ENCODE measurements at places on chromosomes 11 and 22.
A peak's percentile ranks its signal among the peaks of the same experiment; 100 is the strongest.

- DNase-seq = no peak
Observed at GRCh38 chr22:39518996-39519680, 1.2 kb upstream of the ATF4 start.

DNA sequence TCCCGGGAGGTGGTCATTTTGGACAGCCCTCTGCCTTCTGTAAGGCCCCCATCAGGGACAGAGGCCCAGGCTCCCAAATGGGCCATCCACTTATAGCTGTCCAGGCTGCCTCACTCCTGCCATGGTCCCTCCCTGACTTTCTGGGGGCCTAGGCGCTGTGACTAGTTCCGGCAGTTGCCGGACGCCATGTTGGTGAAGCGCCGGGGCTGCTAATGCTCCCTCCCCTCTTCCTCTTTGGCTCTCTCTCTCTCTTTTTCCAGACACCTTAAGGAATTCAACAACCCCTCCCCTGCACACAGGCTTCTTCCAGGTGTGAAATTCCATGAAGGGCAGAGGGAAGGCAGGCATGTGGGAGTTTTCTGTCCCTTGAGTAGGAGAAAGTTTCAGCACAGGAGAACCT is 445.6 kb downstream of the SOX6 start:
- DNase-seq = no peak

GRCh38 chr11:60703374-60703773 is 4.0 kb downstream of the MS4A8 start:
- DNase-seq = no peak

- no peak for DNase-seq
Observed at GRCh38 chr11:26519469-26519868, 52.6 kb downstream of the MUC15 start.

DNA sequence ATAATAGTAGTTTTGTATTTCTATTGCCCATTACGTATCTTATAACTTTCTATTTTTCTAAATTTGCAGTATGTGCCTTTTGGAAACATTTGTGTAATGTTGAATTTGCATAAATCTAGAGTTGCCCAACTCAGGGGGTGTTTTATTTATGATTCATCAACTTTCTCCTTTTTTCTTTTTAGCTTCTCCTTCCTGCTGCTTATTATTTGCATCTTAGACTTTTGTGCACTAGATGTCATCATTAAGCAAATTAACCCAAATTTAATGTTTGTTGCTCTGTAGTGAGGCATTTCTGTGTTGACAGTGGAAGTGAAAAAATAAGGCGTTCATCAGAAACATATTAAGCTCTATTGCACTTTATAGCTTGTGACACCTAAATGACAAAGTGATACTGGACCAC is 56.2 kb upstream of the ZBED5 start:
- peak; percentile 52 for DNase-seq

DNA sequence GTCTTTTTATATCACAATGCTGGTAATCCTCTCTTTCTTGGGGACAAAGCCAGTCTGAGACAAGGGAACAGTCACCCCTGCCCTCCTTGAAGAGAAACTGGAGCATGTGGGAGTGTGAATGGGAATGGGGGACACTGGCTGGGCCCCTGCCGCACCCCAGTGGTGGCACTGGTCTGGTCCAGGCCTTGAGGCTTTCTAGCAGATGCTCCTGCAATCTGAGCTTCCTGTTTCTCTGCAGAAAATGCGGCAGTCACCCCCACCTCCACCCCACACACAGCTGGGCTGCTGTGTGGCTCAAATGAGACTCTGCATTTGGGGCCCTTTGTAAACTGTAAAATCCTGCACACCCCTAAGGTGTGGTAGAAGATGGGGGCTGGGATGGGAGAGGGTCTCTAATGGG is 6.6 kb upstream of the MARK2 start:
- no peak for DNase-seq

DNA sequence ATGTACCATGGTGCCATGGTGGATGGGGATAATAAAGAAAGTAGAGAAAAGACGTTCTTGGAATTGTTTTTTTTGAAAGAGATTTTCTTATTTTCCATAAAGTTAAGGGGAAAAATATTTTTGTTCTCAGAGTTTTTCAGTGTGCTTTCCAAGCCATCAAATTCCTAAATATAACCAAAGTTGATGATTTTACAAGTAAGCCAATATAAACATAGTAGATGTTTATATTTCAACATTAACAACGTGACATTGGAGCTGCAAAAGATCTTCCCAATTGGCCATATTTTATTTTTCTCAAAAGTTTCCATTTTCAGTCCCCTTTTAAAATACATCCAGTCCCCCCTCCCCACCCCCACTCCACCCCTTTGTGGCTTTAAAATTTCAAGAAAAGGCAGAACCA is 80.9 kb upstream of the PICALM start:
- DNase-seq = peak; percentile 42

DNA sequence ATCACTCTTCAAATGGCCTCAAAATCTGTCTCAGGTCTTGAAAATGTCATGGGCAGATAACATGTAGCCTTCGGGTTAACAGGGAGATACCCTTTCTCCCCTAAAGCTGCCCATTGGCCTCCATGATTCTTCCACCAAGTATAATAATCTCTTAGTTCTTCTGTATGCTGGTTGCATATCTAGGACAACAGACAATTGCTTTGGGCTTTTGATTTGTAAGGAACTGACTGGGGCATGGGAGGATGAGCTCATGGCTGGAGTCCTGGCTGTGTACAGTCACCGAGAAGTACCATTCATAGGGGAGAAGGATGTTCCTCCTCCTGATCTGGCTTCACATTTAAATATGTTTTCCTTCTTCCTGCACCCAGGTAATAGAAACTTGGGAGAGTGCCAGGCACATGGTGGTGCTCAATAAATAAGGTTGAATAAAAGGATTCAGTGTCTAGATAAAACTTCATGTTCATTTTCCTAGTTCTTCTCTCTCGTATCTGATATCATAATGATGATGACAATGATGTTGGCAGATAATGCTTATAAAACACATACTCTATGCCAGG is 2.8 kb upstream of the AMPD3 start:
- no peak for DNase-seq

DNA sequence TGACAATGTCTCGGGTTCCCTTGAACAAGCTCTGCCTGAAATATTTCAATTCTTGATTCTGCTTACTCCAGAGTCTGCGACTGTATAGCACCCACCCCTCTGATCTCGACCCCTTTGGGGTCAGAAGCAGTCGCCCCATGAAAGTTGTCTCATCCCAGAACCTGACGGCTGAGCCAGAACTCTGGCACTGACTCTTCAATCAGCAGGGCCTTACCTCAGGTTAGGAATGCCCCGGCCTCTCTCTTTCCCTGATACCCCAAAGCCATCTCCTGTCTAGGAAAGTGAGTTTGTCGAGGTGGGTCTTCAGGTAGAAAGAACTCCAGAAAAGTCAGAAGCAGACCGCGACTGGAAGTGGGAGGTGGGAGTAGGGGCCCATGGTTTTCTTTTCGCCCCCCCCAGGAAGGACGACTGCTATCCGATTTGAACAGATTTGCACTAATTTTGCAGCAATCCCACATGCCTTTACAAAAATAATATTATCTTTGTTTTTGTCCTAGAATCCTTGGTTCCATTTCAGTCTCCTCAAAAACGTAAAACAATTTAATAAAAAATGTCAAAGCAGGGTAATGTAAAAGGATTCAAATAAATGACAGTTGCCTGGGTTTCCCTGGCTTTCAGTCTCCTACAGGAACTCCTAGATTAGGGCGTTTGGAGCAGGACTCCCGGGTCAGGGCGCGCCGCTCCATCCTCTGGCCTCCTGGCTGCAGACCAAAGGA is 898 bp upstream of the ROBO3 start:
- DNase-seq = no peak

DNA sequence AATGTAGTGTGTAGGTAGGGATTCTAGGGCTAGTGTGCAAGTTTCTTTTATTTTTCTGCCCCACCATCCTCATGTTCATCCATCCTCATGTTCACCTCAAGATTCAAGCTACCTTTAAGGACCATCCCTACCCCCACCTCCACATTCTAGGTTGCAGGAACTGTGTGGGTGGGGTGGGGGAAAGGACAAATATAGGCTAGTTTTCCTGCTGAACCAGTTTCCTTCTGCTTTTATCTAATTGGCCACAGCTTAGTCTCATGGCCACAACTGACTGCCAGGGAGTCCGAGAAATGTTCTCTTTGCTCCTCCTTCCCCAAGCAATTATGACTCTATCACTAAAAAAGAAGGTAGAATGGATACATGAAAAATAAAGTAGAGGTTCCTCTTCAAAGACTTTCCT is 179.0 kb upstream of the LARGE1 start:
- DNase-seq = no peak

- no peak for DNase-seq
Observed at GRCh38 chr11:19800714-19801519, 88.3 kb downstream of the NAV2 start.

- no peak for DNase-seq
Observed at GRCh38 chr11:88579466-88579865, 241.9 kb upstream of the CTSC start.

GRCh38 chr11:5336331-5336730 is 7.0 kb downstream of the OR51B5 start:
- DNase-seq = no peak

- no peak for DNase-seq
Observed at GRCh38 chr11:95247127-95247684, 16.2 kb upstream of the SESN3 start.

- DNase-seq = no peak
Observed at GRCh38 chr11:32266601-32267000, 168.7 kb downstream of the WT1 start.

DNA sequence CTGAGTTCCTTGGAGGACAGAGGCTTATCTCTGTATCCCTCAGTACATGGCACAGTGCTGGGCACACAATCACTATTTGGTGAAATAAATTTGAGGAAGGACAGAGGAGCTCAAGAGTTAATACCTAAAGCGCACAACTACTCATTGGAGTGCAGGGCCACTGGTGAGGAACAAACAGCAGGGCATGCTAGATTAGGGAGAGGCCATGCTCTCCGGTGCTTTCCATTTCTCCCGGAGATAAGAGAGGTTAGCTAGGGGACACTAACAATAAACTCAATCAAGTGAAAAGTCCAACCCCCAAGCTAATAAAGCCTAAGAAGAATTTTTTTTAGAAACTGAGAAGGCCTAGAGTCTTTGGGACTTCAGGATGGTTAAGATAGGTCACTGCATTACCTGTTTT is 29.1 kb downstream of the NFRKB start:
- DNase-seq = no peak

DNA sequence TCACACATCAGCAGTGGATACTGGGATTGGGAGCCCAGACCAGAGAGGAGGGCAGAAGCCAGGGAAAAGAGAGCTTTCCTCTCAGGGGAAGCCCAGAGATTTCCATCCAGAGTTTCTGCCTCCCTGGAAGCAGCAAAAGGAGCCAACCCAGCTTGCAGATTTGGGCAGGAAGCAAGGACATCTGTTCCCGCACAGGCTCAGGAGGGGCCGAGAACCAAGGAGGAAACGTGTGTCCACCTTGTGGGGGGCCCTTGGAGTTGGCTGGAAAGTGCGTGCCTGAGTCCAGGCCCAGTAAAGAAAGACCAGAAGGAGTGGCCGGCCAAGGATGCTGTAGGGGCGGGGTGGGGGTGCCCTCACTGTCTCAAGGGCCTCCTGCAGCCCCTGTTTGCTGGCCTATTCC is 6.0 kb upstream of the NPTXR start:
- DNase-seq = no peak

GRCh38 chr11:84420271-84420670 is 1134.1 kb upstream of the CCDC90B start:
- peak; percentile 21 for DNase-seq

DNA sequence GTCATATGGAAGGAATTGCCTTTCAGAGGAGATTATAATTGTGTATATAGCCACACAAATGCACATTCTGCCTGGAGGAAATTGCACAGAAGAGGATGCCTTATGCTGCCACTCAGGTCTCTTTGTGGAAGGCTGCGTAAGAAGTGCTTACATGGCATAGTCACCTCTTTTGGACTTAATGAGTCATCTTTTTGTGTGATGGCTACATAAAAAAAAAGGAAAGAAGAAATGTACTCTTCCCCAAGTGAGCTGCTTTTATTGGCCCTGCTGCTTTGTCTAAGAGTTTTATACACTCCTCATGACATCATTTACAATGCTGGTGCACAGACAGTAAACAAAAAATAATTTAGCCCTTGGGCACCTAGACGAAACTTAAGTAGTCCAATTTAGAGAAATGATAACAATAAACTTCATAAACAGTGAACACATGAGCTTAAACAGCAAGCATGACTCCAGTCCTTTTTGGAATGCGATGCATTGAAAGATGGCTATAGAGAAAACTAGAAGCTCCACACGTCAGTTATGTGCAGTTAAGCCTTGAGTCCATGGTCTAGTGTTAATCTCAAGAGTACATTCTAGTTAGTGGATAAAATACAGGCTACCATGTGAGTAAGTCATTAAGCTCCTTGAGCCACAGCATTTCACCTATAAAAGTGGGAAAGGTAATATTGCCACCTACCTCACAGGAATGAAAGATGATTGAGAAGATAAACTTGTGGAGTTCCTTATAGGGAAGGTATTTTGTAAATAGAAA is 12.0 kb downstream of the CSTPP1 start:
- peak; percentile 78 for DNase-seq

DNA sequence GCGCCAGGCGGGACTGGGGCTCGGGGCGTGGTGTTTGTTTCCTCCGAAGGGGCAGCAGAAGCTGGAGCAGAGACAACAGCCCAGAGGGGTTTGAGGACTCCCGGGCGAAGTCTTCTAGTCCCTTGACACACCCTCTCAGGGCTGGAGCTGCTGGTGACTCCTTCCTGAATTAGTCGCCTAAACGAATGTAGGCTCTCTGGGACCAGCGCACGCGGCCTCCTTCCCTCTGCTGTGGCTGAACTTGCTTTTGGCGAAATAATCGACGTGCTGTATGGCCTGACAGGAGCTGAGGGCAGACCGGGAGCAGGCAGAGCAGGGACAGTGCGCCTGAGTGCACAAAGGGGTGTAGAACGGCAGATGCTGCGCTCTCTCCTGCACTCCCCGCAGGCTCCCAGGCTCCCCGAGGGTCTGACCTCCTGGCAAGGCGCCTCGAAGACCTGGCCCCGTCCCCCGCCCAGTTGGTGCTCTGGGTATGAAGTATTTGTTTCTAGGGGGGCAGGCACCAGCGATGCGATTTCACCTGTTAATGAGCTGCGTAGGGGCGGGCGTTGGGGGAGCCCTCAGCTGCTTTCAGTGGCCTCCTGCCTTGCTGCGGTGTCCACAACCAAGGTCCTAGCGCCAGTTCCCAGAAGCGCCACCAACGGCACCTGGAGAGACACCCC is 5.3 kb downstream of the SLC17A6 start:
- no peak for DNase-seq

- DNase-seq = peak; percentile 22
Observed at GRCh38 chr11:44899959-44900358, 50.7 kb downstream of the TP53I11 start.
